ENCODE measurements at places on chromosomes 11 and 22. TPM values are rescaled to one million over a fixed set of nuclear protein-coding genes. Genes with fewer than 3 reads are reported as not detected.

The MCAM gene
- total RNA-seq = 304 TPM

The SLC25A18 gene
- total RNA-seq = not detected

The COMT gene
- total RNA-seq = 317 TPM

The MPPED2 gene
- 0.25 TPM for total RNA-seq

The FAM181B gene
- 0.33 TPM for total RNA-seq

The TEAD1 gene
- total RNA-seq = 63.4 TPM

The TRIM6 gene
- total RNA-seq = 6.1 TPM

The TENM4 gene
- total RNA-seq = 53.4 TPM

The MALAT1 gene
- total RNA-seq = 944 TPM

The MS4A15 gene
- not detected for total RNA-seq

The DDT gene
- 171 TPM for total RNA-seq
